ENCODE measurements at places on chromosomes 1 and 21.

- no peak for DNase-seq
Observed at GRCh38 chr1:235974616-235975015, 90.3 kb downstream of the NID1 start.

DNA sequence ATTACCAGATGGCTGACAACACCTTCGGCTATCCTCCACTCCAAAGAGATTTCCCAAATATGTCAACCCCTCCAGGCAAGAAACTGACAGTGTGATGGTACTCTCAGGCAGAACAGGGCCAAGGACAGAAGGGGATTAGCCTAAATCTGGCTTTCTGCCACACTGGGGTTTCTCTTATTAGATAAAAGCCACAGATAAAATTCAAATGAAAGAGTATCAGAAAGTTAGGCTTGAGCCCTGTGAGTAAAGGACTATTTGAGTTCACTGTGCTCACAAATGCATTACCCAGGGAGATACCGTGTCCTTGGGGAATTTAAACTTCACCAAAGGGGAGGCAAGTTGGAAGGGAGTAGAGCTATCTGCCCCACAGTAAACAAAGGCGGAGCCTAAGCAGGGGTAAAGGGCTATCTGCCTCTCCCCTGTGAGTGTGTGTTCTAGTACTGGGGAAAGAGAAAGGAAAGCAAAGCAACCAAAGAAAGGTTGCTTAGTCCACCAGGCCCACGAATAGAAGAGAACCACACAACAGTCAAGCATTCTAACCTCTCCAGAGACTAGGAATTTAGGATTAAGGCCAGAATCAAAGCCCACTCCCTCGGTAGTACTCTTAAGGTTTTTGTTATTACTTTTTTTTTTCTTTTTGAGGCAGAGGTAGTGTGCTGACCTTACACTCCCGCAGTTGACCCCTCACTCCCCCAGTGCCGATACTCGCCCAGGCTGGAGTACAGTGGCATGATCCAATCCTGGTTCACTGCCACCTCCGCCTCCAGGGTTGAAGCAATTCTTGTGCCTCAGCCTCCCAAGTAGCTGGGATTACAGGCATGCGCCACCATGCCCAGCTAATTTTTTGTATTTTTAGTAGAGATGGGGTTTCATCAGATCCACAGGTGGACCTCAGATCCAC is 12.7 kb downstream of the TPM3 start:
- no peak for DNase-seq

GRCh38 chr1:177937931-177938330 is 31.9 kb downstream of the SEC16B start:
- DNase-seq = no peak

- no peak for DNase-seq
Observed at GRCh38 chr1:237003516-237003915, 725 bp downstream of the MT1HL1 start.

GRCh38 chr1:60699325-60699724 is 383.0 kb upstream of the NFIA start:
- DNase-seq = no peak

DNA sequence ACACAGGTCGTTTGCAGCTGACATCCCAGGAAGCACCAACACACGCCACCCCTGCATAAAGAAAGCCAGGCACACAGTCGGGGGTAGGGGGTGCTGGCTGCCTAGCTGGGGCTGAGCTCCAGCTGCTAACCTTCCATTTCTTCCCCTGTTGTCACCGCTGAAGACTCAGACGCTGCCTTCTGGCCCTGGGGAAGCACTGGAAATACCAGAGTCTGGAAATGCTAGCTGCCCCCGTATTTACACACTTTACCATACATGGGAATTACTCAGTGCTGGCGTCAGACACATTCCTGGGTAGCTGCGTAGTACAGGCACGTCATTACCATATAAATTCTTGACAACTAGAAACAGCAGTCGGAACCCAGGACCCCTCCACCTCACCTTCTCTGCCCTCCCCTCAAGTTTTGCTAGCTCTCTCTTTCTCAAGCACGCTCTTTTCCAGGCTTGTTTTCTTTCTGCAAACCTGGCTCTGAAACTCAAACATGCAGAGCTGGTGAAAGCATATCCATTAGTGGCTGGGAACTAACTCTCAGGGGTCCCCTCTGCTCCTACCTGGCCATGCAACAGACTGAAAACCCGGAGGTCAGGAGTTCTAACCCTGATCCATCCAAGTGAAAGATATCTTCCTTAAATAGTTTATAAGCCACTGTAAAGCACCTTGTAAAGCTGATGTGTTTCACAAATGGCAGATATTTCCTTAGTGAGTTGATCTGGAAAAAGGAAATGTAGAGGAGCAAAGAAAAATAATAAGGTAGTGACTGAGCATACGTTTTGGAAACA is 3.3 kb downstream of the CSRP1 start:
- peak; percentile 86 for DNase-seq

DNA sequence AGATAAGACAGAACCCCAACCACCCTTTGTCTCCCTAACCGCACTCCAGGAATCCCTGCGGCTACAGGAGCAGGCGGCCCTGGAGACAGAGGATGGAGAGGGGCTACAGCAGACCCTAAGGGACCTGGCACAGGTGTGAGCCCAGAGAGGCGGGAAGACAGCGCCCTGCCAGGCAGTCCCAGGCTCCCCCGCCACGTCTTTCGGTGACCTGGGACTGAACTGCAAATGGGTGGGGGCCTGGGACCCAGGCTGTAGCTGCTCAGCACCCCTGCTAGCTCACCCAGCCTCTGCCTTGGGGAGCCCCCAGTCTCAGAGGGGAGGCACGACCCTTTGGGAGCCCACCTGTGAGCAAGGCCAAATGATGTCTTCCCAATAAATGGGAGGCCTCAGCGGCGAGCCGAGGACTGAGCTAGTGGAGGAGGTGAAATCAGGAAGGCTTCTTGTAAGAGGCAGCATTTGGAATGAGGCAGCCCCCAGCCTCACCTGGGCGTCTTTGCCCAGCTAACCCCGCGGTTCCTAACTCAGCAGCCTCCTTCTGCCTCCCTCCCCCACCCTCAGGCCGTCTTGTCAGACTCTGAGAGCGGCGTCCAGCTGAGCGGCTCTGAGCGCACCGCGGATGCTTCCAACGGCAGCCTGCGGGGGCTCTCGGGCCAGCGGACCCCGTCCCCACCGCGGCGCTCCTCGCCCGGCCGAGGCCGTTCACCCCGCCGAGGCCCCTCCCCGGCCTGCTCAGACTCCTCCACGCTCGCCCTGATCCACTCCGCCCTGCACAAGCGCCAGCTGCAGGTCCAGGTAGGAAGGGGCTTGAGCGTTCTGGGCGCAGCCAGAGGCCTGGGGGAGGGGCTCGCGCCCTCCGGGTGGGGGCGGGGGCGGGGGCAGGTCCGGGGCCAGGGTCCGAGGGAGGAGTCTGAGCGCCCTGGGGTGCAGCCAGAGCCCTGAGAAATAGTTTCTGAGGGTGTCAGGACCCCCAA is 16.9 kb downstream of the CROCC start:
- no peak for DNase-seq

DNA sequence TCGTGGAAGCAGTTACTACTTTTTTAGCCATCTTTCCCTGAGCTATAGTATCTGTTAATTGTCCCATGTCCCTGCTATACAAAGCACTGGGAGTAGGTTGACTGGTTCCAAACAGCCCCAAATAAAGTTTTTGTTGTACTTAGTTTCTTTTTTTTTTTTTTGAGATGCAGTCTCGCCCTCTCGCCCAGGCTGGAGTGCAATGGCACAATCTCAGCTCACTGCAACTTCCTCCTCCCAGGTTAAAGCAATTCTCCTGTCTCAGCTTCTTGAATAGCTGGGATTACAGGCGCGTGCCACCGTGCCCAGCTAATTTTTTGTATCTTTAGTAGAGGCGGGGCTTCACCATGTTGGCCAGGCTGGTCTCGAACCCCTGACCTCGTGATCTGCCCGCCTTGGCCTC is 3.3 kb downstream of the NCSTN start:
- no peak for DNase-seq

DNA sequence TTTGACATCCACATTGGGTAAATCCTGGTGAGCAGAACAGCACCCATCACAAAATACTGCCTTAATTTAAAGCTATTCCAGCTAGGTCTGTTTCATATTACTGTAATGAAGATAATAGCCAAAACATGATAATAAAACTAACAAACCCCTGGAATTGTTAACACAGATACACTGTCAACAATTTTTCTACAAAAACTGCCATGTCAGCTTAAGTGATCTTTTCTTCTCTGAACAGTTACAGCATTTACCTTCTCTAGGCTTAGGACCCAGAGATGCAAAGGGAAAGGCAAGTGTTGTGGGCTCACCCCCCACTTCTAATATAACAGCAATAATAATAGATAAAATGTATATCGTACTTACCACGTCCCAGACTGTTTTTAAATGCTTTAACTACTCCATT is 92.1 kb downstream of the SMYD3 start:
- DNase-seq = no peak

All from RWPE2 (cell line).